ENCODE measurements at places on chromosomes 1 and 21. TPM values are rescaled to one million over a fixed set of nuclear protein-coding genes. Genes with fewer than 3 reads are reported as not detected.

DNA sequence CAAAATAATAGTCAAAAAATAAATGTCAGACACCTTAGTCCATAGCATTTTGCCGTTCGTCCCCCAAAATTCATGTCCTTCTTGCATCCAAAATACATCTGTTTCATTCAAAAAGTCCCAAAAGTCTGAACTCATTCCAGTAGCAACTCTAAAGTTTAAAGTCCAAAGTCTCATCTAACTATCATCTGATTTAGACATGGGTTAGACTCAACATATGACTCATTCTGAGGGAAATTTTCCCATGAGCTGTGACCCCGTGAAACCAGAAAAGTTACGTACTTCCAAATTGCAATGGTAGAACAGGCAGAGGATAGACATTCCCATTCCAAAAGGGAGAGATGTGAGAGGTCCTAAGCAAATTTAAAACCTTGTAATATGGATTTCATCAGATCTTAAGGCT, 48.6 kb upstream of the CACHD1 start:
- DNase-seq, result no peak

DNA sequence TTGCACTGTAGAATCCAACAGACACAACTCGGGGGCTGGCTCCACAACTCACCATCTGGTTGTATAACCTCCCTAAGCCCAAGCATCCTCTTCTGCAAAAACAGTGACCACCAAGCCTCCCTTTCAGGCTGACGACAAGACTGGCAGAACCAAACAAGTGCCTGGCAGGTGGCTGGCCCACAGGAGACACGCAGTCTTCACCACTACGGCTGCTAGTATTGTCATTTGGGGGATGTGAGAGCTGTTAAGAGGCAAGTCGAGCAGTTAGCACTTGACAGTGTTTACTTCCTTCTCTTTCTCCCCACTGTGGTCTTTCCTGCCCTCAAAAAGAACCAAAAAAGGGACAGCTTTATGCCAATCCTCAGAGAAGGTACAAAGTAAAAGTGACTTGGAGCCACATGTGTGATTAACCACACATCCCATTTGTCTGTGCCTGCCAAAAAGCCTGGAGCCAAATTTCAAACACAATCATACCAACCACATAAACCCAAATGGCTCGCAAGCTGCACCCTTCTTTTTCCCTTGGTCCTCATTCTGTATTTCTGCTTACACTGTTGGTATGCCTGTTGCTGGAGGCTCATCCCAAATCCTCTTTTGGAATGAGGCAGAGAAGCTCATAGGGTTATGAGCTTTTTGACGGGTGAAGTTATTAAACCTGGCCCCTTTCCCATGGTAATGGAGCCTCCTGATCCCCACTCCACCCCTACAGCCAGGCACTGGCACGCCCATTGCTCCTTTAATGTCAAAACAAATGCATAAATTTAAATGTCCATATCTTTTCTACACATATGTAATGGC, 94.1 kb downstream of the TGFBR3 start:
- no peak for DNase-seq

- DNase-seq, result no peak
Observed at GRCh38 chr1:88462096-88462487, 222.0 kb upstream of the PKN2 start.

- no peak for DNase-seq
Observed at GRCh38 chr1:167198518-167199133, 22.1 kb upstream of the POU2F1 start.

- DNase-seq, result no peak
Observed at GRCh38 chr1:26856604-26857469, 6.1 kb upstream of the SFN start.

GRCh38 chr1:66778266-66778665, 22.8 kb downstream of the INSL5 start:
- DNase-seq, result no peak

Gene SYTL1
- 17.4 TPM for total RNA-seq

Gene SIM2
- total RNA-seq, result 0.07 TPM
